ENCODE measurements at places on chromosomes 4 and X.

DNA sequence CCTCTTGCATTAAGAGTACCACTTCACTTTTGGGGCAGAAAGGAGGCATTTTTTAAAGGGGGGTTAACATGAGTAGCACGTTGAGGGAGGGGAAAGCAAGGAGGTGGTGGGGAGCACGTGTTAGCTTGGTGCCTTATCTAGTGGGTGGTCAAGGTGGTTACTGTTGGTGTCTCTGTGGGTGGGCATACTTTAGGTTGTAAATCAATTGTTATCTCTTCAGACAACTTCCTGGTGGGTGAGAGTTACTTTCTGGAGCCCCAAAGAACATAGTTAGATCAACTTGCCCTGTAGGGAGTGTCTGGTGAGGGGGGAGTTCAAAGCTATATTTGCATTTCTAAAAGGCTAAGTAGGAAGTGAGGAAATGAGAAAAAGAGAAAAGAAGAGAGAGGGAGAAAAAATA lies 297.7 kb upstream of the CLNK start:
- DNase-seq = no peak

- no peak for DNase-seq
Measured at GRCh38 chrX:139974471-139974870, 9.2 kb upstream of the CXorf66 start.

- no peak for DNase-seq
Measured at GRCh38 chr4:143251779-143252178, 67.1 kb downstream of the USP38 start.

DNA sequence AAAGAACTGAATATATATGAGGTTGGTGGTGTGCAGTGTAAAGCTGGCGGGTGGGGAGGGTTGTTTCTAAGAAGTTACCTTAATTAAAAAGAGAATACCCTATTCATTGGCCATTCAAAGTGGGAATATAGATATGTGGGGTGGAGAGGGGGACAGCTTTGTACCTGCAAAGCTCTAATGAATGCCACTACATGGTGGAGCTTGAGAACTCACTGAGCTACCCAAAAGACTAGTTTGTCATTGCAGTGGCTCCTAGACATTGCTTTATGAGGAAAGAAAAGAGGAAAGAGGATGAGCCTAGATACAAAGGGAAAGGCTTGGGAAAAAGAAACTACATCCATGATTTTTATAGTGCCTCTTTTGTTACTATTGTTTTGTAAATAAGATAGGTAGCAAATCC lies 209.9 kb upstream of the SPRY1 start:
- DNase-seq = no peak

- no peak for DNase-seq
Measured at GRCh38 chrX:124467202-124467601, 120.8 kb downstream of the SH2D1A start.

DNA sequence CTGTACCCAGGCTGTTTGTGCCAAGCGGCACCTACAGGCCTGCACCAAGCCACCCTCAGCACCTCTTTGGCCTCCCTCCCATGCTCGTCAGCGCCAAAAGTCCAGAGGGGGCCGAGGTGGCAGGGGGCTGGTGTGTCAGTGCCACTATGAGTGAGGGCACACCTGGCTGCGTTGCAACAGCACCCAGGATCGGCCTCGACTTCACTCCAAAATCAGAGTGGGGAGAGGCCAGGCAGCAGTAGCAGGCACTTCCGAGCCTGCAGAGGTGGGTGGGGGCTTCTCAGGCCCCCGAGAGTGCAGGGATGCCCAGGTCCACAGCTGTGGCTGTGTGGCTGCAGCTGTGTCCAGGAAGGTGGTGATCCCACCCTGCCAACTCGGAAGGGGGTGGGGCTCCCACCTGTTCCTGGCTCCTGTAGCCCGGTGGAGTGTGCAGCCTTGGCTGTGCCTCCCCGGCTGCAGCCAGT lies 58.5 kb downstream of the PPA2 start:
- no peak for DNase-seq

GRCh38 chrX:153827903-153828302 lies 2.4 kb downstream of the PDZD4 start:
- no peak for DNase-seq
